Activated T-cell treated with anti-CD3 and anti-CD28 coated beads, Interleukin-2, amount 50 U/mL, for 48 hours (primary cell): ENCODE measurements at places on chromosomes 12 and 14.

GRCh38 chr14:33959692-33960151 lies 8.8 kb upstream of the EGLN3 start:
- DNase-seq: no peak

- no peak for DNase-seq
Measured at GRCh38 chr12:19129122-19129485, 429 bp upstream of the PLEKHA5 start.

GRCh38 chr12:54376596-54376995 lies 7.9 kb downstream of the ZNF385A start:
- DNase-seq: no peak

DNA sequence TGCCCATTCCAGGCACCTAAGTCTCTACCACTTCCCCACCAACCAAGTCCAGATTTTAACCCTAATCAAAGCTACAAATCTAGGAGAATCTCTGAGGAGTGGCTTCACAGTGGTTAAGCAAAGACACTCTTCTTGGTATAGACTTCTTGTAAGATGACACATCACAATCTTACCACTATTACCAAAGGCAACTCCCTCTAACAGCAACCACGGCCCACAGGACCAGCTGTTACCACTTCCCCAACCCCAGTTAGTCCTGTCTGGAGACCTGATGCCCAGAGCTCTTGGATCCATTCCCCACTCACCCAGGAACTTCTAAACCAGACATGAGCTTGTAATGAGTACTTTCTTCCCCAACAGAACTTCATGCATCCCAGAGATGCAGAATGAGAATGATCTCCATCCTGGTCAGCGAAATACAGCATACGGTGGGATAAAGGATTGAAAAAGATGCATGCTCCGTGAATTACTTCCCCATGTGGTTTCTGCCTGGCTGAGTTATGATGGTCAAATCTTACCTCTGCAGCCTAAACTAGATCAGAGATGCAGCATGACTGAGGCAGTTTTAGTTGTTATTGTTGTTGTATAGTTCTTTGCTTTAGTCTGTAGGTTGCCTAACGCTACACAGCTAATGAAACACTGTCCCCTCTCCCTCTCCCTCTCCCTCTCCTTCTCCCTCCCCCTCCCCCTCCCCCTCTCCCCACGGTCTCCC lies 87.7 kb upstream of the FOXN3 start:
- DNase-seq: peak; percentile 54

DNA sequence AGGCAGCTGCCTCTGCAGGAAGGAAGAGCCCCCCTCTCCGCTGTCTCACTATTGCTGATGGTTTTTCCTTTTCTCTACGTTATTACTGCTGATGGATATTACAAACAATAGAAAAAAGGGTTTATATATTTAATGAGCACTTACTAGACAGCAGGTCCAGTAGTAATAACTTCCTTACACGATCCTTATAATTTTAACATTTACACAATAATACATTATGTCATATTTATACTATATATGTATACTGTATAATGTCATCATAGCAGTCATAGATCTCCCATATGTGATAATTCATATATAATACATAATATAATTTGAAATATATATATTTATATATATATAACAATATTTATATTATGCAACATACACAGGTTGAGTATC lies 92.4 kb downstream of the KSR2 start:
- DNase-seq: no peak

DNA sequence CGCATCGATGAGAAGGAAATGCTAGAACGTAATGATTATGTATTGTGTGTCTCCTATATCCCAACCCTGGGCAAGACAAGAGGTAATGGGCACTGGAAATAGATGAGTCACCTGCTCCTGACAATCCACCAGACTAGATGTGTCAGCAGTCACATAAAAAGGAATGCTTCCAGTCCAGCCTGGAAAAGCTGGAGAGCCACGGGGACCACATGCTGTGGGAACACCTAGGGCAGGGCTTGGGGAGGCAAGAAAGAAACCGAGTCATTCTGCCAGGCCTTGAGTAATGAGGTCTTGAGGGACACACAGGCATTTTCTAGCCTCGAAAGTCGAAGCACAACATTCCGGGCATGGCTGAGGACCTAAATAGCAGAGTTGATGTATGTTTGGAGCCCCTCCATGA lies 716.7 kb upstream of the TMEM132C start:
- DNase-seq: no peak

DNA sequence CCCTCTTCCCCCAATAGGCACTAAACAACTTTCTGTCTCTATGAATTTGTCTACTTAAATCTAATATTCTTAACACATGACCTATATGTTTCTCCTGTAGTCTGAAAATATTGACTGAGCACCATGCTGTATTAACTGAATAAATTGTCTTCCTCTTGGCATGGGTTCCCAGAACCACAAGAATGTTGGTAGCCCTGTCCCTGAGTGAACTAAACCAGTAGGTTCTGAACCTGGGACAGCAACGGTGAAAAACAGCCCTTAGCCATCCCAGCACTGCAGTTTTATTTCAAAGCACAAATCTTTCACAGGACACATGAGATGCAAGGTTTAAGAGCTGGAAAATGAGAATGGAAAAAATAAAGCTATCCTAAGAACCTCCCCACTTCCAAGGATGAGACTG lies 20.4 kb upstream of the HSP90B1 start:
- no peak for DNase-seq

DNA sequence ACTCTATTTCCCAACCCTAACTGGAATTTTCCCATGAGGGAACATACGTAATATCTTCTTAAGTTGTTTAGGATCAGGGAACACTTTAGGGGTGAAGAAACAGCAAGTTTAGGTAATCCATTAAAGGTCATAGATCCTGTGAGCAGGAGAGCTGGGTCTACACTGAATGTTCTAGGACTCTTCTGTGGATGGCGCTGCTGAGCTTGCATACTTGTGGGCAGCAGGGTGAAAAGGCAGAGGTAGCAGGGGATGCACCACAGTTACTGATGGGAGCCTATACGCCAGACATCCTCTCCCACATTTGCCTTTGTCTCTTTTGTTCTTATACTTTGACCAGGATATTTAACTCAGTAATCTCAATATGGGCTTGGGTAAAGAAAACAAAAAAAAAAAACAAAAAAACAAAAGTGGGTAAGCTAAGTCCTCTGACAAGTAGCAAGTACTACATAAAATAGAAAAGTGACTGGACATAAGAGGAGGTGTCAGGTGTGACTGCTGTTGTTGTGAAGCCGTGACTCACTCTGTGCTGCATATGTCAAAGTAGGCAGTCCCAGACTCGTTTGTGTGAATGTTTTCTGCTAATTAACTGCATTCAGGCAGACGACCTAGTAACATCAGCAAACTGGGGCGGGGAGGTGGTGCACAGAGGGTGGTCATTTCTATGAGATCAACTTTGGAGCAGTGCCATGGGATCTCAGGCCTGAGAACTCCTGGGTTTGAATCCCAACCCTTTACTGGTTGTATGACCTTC lies 31.6 kb downstream of the NEUROD4 start:
- no peak for DNase-seq

GRCh38 chr12:104669089-104669721 lies 212.5 kb downstream of the CHST11 start:
- no peak for DNase-seq

DNA sequence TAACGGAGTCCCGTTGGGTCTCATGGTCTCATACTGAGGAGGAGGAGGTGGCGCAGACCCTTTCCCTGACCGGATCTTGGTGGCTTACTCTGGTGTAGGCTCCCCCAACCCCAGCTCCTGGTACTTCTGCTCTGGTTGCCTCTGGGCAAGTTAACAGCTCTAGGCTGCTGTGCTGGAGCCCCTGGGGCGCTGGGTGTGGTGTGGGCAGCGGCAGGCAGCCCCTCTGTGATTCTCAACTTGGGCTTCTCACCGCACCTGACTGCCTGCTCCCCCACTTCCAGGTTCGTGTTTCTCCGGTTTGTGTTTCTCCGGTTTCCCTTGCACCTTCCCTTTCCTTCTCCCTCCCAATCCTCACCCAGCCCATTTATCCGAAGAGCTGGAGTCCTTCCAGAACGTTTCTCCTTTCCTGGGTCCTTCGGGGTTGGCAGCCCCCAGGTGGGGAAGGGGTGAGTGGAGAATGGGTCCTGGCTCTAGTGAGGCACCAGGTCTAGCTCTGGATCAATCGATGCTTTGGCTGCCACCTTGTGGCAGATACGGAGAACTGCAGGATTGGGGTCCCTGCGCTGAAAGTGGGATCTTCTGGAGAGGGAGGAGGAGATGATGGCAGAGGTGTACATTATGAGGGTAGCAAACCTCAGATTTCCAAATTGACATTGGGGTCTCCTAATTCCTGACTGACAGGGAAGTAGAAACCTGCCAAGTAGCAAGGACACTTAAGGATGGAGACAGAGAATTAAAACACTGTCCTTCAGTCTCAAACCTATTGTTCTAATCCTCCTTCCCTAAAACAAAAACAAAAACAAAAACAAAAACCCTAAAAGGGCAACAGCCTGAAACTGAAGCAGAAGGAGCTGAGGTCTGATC lies 8.3 kb downstream of the CISTR start:
- peak; percentile 77 for DNase-seq

DNA sequence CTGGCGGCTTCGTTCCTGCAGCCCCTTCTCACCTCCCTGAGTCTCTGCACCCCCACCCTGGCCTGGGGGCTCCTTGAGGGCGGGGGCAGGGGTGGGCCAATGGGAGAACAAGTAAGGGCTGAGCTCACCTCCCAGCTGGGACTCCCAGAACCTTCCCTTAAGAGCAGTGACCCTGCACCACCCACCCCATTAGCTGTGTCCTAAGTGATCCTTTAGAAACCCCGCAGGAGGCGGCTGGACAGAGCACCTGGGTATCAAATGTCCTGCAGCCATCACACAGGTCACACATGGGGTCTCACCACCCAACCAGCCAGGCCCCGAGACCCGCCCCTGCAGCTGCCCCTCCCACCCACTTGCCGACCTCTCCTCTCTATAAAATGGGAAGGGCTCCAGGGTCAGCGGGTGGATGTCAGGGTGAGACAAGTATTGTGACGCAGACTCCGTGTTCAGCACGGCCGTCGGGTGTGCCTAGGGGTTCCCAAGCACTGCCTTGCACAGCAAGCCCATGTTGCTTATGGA lies 151.2 kb upstream of the C14orf180 start:
- DNase-seq: peak; percentile 3

DNA sequence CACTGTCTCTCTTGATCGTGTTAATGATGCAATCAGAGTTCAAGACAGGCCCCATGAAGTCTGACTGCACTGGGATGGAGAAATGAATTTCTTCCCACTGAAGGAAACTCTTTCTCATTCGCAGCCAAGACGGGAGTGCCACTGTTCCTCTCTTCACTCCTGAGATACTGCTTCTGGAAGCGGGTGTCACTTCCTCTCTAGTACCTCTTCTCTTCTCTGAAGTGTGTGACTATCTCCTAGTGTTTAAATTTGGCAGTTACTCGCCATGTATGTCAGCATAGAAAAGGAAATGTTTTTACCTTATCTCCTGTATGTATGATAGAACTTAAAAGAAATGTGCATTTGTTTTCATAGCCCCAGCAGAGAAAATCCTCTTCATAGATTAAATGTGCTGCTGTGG lies 215.2 kb downstream of the ANO6 start:
- DNase-seq: no peak

DNA sequence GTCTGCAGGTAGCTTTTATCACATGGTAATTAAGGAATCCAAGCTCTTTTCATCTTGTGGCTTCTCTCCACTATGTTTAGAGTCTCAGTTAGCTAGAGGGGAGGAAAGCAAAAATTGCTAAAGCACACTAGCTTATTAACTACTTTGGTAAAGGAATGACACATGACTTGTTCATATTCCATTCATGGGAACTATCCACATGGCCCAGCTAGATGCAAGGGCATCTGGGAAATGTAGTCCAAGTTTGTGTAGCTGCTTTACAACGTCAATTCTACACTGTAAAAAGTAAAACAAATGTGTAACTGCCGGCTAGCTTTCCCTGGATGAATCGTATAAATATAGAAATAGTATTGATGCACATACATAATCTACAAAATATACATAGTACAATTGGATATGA lies 244.5 kb upstream of the LRFN5 start:
- DNase-seq: no peak

DNA sequence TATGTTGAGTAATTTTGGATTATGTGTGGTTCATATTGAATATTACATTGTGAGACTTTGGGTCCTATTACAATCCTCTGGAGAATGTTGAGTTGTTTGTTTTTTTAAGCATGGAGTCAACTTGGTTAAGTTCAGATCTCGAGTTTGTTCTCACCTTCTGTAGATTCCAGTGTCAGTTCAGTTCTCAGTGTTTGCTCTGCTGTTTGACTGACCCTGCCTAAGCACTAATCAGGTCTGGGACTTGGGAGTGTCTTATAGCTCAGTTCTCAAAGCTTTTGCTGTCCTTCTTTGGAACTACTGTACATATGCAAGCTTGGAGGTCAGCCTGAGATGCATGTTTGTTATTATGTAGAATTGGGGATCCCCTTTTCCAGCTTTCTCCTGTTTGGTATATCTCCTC lies 63.1 kb downstream of the DIP2B start:
- DNase-seq: no peak

DNA sequence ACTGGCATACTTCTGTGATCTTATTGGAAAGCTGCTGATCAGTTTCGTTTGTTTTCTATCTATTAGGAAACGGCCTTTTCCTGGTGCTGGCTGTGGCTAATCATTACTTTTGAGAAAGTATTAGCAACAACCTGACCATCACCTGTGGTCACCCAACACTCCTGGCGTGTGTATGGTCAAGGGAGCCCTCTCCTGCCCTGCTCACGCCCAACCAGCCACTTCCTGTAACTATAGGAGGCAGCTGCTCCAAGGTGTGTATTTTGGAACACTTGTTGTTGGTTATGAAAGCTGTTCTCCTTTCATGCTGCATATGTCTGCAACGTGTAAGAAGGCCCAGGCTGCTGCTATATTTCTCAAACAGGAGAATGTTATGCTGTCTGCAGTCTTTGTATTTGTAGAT lies 1582.8 kb downstream of the AACS start:
- DNase-seq: no peak

DNA sequence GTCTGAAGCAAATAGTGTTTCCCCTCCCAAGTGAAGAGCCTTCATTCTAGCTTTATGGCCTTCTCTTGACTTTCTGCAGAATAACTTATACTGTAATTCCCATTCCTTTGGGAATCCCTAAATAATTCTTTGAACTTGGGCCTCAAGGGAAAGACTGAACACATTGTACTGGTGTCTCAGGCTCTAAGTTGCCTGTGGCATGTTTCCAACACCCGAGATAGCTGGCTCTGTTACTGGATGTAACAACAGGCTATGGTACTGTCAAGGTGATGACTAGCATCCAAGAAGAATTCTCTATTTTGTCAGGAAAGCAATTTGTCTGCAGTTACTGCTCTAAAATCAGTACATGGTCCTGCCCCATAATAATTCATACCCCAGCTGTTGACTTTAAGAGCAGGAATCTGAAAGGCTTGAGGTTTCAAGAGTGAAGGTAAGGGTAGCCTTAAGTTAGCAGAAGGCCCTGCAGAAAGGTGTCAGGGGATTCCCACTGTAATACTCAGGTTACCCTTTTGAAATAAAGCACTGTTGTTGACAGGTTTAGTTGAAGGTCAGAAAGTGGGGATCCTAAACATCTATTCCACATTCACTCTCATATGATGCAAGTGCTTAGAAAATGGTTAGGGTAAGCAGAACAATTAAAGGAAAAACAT lies 5.2 kb downstream of the GPX2 start:
- DNase-seq: no peak

DNA sequence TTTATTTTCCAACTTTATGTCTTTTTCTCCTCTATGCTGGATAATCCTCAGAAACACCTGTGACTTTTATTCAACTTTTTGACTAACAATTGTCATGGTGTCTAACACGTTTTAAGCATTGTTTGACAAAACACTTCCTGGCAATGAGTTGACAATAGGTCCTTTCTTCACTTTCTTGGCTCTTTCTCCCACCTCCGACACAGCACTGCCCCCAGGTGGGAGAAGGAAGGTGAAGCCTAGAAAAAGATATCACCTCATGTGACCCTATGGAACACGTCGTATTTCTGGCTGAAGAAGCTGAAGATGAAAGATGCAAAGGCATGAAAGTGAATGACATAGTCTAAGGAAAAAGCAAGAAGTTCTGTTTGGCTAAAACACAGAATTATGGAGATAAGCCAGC lies 430.0 kb downstream of the ETNK1 start:
- DNase-seq: no peak
